ENCODE measurements at places on chromosomes 6 and 20.

DNA sequence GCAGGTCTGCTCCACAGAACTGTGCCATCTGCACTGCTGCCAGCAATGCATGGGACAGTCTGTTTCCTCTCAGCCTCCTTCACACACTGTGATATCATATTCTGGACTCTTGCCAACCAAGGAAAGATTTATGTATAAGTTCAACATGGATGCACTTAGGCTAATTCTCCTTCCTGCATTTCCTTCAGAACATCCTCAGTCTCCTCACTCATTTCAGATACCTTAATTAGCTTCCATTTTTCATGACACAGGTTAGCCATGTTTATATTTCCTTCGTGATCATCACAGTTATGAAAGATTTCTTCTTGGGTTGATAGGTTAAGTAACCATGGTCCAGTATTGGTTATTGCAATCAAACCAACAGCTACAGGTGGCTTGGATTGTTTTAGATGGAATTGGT is 46.4 kb upstream of the DDR1 start:
- H3K4me3 ChIP-seq, result no peak overlapping the region
- peaks cover 12% of the 10 kb centered on the region for H3K4me1 ChIP-seq
- peaks cover 3% of the 10 kb centered on the region for H3K27me3 ChIP-seq
- no peak for DNase-seq
- no peaks in the 10 kb centered on the region for H3K36me3 ChIP-seq

DNA sequence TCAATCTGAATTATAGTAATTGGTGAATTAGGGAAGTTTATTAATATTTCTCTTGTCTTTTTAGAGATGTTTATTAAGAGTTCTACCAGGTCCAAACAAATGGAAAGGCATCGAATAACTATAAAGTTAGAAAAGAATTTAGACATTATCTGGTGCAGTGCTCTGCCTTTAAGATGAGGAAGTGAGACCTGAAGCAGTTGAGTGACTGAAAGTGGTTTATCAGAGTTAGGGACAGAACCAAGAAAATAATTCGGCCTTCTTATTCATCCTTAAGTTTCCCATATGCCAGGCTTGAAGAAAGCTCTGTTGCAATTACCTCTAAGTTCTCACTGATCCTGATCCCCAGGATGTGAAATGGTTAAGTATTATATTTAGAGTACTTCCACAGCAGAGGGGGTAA is 94.2 kb upstream of the FLRT3 start:
- no peaks in the 10 kb centered on the region for H3K27me3 ChIP-seq
- no peak for DNase-seq
- no peak overlapping the region for H3K4me3 ChIP-seq
- H3K27ac ChIP-seq, result no peak overlapping the region

DNA sequence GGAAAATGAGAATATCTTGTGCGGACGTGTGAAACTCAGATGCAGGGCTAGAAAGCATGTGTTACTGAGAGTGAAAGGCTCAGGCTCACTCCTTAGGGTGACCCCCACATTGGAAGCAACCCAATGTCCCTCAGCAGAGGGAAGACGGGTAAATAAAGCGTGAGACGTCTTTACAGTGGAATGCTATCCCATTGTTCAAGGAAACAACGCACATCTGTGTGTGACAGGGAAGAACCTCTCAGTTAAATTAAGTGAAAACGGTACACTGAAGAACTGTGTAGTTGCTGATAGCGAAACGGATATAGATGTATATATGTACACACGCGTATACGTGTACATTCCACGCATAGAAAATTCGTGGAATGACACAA is 839 bp downstream of the HNF4A start:
- H3K27ac ChIP-seq, result no peak overlapping the region
- no peaks in the 10 kb centered on the region for H3K4me1 ChIP-seq
- no peak overlapping the region for H3K4me3 ChIP-seq
- H3K36me3 ChIP-seq, result no peaks in the 10 kb centered on the region
- H3K27me3 ChIP-seq, result peaks cover 28% of the 10 kb centered on the region

DNA sequence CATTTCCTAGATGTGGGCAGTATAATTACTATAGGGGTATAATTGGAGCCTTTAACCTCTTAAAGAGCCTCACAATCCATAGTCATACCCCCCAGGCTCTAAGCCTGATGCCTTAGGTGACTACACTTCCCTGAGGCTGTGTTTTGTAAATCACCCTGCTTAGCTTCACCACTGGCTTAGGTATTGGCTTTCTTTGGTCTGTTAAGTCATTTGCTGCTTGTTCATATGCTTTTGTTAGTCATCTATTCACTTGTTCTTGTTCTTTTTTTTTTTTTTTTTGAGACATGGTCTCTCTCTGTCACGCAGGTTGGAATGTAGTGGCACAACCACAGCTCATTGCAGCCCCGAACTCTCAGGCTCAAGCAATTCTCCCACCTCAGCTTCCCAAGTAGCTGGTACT is 26.7 kb downstream of the KAT14 start:
- peaks cover 47% of the 10 kb centered on the region for H3K4me1 ChIP-seq
- DNase-seq, result no peak
- H3K27me3 ChIP-seq, result no peaks in the 10 kb centered on the region

DNA sequence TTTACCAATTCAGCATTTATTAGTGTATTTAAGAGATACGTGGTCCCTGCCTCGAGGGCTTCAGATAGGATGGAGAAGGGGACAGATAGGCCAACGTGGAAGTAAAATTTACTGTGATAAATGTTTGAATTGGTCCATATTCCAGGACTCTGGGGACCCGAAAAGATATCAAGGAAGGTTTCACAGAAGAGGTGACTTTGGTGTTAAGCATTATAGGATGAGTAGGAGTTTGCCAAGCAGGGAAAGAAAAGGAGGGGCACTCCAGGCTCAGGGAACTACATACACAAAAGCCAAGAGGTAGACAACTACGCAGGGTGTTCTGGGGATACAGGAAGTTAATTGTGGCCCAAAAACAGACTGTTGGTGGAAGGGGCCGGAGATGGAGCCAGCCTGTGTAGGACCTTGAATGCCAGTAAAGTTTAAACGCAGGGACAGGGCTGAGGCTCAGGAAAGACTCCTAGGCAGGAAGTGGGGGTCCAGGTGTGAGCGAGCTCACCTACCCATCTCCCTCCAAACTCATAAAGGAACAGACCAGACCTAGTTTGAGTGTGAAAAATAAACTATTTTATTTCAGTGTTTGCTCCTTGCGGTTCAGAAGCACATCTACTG is 37.0 kb downstream of the TGM2 start:
- no peak overlapping the region for H3K4me3 ChIP-seq
- no peaks in the 10 kb centered on the region for H3K27me3 ChIP-seq
- peaks cover 4% of the 10 kb centered on the region for H3K4me1 ChIP-seq
- no peak overlapping the region for H3K27ac ChIP-seq

DNA sequence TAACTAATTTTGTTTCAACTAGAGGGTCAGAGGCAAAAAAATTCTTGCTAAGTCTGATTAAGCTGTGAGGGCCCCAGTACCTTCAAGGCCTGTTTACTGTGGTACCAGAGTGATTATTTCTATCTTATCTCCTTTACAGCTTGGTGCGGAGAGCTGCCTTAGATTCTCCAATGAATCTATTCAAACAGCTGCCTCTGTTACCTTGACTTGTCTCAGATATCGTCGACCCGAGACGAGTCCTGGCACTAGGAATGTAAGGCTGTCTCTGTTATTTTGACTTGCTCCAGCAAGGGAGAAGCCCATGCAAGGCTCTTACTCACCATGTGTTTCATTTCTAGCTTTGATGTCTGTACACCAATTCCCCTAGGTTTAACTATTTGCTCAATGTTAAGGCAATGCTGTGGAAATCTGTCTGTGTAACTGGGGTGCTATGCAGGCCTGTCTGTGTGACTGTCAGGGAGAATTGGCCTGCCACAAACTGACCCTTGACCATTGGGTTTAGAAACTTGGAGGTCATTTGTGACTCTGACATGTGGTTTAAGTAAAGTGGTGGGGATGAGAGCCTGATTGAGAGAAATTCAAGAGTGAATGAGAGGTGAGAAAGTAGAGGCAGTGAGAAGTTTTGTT is 10.4 kb upstream of the FKBPL start:
- DNase-seq, result no peak
- no peaks in the 10 kb centered on the region for H3K4me1 ChIP-seq
- peaks cover 9% of the 10 kb centered on the region for H3K27me3 ChIP-seq
- no peak overlapping the region for H3K27ac ChIP-seq

DNA sequence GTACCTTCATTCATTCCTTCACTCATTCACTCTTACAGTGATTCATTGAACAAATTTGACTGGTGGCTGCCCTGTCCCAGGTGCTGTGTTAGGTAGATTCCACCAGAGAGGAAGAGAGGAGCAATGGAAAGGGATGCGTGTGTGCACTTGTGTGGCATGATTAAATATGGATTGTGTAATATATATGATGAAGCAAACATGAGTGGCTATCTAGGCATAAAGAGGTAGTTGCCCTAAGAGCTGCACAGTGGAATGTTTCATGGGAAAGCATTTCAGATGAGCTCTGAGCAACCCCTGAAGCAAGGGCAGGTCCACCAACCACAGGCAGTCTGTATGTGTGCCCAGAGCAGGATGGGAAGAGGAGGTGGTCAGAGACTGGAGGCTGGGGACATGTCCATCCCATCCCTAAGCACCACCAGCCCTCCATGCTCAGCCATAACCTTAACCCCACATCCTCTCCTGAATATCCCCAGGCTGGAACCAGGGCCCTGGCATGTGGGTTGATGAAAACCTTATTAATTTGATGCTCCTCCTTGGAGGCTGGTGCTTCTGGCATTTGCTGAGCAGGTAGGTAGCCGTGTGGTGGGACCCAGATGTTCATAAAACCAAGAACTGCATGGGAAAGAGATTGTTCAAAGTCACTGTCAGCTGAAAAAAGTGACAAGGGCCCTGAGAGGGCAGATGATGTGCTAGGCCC is 226.2 kb downstream of the SYNDIG1 start:
- H3K4me3 ChIP-seq, result no peak overlapping the region
- no peaks in the 10 kb centered on the region for H3K36me3 ChIP-seq
- peaks cover 64% of the 10 kb centered on the region for H3K27me3 ChIP-seq
- no peak overlapping the region for H3K27ac ChIP-seq

- H3K4me3 ChIP-seq, result no peak overlapping the region
- DNase-seq, result no peak
- no peaks in the 10 kb centered on the region for H3K4me1 ChIP-seq
Observed at GRCh38 chr6:56101141-56101553, 146.2 kb downstream of the COL21A1 start.

DNA sequence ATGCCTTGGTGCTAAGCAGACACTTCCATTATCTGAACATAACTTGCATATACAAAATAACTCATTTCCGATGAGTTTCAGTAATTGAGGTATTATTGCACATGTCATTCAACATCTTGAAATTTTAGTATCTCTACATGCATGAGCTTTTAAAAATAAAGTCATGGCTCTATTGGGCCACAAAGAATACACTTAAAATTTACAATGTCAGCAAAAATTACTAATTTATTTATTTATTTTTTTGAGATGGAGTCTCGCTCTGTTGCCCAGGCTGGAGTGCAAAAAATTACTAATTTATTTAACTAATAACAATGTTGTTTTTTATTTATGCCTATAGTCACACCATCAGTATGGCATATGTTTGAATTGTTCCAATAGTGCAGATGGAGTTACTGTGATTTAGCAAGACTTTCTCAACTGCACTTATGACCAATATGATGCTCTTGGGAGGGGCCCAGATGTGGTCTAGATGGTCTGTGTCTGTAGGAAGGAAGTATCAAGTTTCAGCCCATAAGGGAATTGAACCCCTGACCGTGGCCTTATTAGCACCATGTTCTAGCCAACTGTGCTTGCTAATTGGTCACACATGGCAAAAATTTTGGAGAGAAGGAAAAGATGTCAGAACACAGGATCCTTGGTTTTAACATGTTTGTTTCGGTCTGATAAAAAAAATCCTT is 370.7 kb upstream of the TSHZ2 start:
- H3K4me3 ChIP-seq, result no peak overlapping the region
- no peak overlapping the region for H3K27ac ChIP-seq
- H3K4me1 ChIP-seq, result no peaks in the 10 kb centered on the region

DNA sequence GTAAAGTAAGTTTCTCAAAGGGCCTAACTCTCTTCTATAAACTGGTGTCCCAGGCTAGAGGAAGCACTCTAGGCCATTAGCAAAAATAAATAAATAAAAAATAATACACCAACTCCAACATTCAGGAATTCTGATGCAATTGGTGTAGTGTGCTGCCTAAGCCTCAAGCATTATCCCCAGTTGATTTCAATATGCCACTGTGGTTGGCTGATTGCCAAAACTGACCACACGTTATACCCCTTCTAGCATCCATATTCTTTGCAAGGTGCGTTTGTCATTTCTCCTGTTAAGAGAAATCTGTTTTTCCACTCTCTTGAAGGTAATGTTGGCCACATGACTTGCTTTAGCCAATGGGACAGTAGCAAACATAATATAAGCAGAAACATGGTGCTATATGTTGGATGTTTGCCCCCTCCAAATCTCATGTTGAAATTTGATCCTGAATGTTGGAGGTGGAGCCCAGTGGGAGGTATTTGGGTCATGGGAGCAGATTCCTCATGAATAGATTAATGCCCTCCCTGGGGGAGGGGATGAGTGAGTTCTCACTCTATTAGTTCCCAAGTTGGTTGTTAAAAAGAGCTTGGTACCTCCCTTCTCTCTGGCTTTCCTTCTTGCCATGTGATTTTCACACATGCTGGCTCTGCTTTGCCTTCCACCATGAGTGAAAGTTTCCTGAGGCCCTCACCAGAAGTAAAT is 71.9 kb upstream of the PLCB4 start:
- no peaks in the 10 kb centered on the region for H3K4me1 ChIP-seq
- no peak overlapping the region for H3K27ac ChIP-seq
- no peak for DNase-seq
